ENCODE measurements at places on chromosomes 3 and 15. TPM values are rescaled to one million over a fixed set of nuclear protein-coding genes. Genes with fewer than 3 reads are reported as not detected.

Gene MAPKAPK3
- 15.5 TPM for total RNA-seq

Gene MUC13
- total RNA-seq: not detected

Gene C3orf20
- not detected for total RNA-seq

Gene PLXNB1
- 35.4 TPM for total RNA-seq

Gene RTP1
- not detected for total RNA-seq

Gene SCN5A
- total RNA-seq: 3.1 TPM

Gene MAPKBP1
- 27.4 TPM for total RNA-seq

Gene PRSS50
- not detected for total RNA-seq

Gene RARB
- 17.6 TPM for total RNA-seq

Gene CCDC54
- total RNA-seq: not detected

Gene HDC
- not detected for total RNA-seq

- no peak for DNase-seq
Observed at GRCh38 chr3:11240496-11240895, 31.7 kb upstream of the ATG7 start.

- no peak for DNase-seq
Observed at GRCh38 chr3:78848392-78849288, 919.2 kb downstream of the ROBO1 start.

DNA sequence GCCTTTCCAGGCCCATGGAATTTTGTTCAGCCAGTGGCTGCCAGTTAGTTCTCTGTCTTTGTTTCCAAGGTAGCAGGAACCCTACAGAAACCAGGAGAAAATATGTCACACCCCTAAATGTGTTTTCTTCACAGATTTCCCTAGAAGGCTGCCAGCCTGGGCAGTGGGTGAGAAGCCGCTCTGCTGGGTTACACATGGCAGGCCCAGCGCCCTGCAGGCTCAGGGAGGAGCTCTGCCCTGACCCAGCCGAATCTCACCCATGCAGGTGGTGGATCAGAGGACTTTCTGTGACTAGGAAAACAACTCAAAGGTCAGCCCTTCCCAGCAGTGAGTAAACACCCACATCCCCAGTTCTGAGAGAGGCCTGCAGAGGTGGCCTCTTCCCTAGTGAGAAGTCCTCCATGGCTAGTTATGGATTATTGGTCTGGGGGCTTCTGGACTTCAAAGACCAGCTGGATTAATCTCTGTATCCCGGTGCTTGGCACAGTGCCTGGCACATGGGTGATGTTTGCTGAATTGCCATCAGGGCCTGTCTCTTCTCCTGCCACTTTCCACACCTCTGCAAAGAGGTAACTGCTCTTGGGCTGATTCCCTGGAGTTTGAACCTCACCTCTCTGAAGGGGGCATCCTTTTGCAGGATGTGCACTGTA lies 34.7 kb upstream of the BDH1 start:
- no peak for DNase-seq

GRCh38 chr3:140769951-140770350 lies 92.1 kb downstream of the TRIM42 start:
- DNase-seq: no peak

DNA sequence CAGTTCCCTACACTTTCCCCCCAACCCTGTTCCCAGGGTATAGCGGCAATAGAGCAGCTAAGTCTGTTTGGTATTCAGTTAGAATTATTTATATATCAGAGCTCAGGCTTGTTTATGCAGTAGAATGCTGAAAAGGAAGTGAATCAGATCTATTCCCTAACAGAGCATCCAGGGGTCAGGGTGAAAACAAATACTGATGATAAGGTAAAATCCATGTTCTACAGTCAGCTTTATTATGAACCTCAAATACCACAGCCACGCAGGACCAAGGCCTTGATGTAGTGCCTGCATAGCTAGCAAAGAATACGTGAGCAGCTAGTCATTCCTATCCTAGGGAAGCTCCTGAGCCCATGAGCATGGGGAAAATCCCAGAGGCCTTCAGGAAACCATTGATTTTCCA lies 229.7 kb upstream of the ICE2 start:
- peak; percentile 47 for DNase-seq

GRCh38 chr3:115644391-115644790 lies 21.1 kb downstream of the GAP43 start:
- no peak for DNase-seq

- DNase-seq: no peak
Observed at GRCh38 chr15:91603384-91604080, 250.0 kb upstream of the SLCO3A1 start.

GRCh38 chr15:68364028-68364659 lies 67.8 kb downstream of the ITGA11 start:
- DNase-seq: no peak

GRCh38 chr3:186123012-186123411 lies 14.1 kb upstream of the ETV5 start:
- no peak for DNase-seq

DNA sequence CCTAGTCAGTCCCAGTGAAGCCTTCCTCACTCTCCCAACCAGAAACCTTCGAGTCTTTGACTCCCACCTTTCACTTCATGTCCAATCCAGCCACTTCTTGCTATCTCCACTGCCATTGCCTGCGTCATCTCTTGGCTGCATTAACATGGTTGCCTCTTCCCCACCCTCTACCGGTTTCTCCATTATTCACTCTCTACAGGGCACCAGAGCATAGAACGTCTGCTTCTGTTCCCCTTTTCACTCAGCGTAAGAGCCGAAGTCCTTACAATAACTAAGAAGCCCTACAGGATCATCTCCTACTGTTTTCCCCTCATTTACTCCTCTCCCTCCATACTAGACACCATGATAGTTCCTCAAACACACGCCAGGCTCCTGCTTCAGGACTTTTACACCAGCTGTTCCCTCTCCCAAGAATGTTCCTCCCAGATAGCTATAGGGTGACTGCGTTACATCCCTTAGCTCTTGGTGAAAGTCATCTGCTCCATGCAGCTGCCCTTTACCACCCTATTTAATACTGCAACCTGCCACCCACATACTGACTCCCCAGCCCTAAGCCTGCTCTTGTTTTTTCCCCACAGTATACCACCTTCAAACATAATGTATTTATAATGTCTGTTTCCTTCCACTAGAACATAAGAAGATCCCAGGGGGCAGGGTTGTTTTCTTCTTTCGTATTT lies 30.9 kb downstream of the RCN2 start:
- no peak for DNase-seq

GRCh38 chr3:58868097-58868779 lies 181.6 kb downstream of the CFAP20DC start:
- no peak for DNase-seq

- DNase-seq: peak; percentile 95
Observed at GRCh38 chr3:56980798-56981390, 79.6 kb upstream of the SPATA12 start.

GRCh38 chr3:48715174-48715800 lies 1.7 kb downstream of the IP6K2 start:
- no peak for DNase-seq

DNA sequence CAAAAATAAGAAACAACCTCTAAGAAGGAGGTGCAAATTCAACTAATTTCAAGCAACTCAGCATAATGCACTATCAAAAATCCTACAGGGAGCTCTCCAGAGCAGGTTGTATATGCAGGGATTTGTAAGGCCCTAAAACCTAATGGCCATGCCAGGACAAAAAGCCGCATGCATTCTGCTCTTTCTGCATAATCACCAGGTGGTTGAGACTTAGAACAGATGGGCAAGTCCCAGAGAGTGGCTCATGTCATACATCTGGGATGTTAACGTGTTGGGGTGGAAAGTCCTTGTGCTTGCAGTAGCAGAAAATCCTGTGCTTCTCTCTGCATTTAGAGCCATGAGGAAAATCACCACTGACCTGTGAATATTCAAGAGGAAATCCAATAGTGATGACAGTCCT lies 1002.9 kb downstream of the AGBL1 start:
- no peak for DNase-seq

DNA sequence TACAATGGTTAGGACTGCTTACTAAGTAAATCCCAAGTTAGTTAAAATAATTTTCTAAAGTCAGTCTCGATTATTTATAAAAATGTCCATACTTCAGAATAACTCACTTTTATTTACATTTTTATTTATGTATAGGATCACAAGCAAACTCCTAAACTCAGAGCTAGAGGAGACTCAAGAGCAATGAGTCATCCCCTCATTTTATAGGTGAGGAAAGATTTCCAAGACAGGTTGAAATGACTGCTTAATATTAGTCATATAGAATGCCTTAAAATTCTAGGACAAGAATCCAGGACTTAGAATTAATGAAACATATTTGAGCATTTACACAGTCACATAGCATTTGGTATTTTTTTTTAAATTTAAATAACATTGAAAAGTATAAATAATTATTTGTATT lies 983.8 kb downstream of the SI start:
- DNase-seq: no peak

DNA sequence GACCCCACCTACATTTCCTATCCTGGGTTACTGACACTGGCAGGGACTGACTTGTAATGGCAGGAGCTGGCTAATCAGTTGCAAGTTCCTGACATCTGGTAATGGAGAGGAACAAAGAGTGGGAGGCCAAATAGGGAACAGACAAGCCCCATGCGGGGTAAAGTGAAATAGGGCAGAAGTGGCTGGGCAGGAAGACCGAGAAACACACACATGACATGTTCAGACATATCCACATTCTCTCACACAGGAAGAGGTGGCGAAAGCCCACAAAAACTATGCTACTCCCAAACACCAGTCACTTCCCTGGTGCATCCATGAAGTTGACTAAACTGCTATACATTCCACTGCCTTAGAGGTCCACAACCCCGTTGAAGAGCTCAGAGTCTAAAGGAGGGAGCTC lies 394.1 kb upstream of the TBL1XR1 start:
- no peak for DNase-seq

DNA sequence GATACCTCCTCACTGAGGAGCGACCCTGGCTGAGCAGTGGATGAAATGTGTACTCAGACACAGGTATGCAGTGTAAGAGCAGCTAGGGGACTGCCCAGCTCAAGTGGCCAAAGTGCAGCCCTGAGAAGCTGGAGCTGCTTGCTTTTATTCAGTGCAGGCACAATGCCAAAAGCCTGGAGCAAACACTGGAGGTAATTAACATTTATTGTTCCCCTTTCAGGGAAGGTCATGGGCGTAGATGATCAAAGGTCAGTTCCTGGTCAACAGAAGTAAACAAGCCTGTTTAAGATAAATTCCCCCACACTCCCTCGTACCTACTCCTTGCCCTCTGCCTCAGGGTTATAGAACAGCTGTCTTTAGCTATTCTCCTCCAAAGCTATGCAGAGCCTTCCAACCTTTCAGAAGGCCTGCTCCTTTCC lies 17.5 kb downstream of the PLA2G4F start:
- no peak for DNase-seq

DNA sequence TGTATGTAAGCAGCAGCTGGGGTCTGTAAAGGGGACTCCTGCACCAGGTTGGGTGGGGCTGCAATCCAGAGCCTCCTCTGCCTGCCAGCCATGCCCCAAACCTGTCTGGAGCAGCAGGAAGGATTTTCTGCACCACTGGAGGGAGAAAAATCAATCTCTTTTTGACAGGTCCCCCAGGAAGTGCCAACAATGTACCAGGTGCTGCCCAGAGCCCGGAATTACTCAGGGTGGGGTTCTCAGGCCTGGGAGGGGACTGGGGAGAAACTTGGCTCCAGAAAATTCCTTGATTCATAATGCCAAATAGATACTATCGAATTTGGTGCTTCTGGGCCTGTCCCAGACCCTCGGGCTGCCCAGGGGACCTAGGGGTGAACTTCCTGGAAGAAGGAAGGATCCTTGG lies 52.6 kb downstream of the WNT7A start:
- no peak for DNase-seq

GRCh38 chr15:91874992-91875660 lies 21.6 kb downstream of the SLCO3A1 start:
- DNase-seq: no peak

- DNase-seq: no peak
Observed at GRCh38 chr3:13211605-13212210, 138.5 kb upstream of the IQSEC1 start.

GRCh38 chr3:10667901-10668476 lies 148.0 kb upstream of the SLC6A11 start:
- DNase-seq: no peak

DNA sequence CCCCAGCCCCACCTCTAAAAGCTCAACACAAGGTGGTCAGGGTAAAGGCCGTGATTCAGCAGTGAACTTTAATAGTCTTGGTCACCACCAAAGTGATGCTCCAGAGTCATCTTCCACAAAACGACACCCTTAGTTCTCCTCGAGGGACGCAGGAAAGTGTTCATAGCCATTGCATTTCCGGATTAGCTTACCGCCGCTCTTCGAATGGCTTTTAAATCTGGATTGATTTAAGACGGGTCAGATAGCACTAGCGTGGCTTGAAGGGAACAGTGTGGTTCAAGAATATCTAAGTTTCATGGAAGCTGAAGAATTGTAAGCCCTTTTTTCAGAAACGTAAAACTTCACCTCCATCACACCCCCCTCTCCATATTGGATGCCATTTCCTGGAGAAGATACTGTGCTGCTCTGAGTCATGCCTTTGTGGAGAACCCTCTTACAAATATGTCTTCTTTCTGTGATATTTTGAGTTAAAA lies 829 bp downstream of the RNF7 start:
- no peak for DNase-seq

Data from glomerular endothelial cell (primary cell).